ENCODE measurements at places on chromosomes 12 and 14.

- no peak for DNase-seq
These were observed 6.6 kb downstream of the APPL2 start for GRCh38 chr12:105229371-105229770.

DNA sequence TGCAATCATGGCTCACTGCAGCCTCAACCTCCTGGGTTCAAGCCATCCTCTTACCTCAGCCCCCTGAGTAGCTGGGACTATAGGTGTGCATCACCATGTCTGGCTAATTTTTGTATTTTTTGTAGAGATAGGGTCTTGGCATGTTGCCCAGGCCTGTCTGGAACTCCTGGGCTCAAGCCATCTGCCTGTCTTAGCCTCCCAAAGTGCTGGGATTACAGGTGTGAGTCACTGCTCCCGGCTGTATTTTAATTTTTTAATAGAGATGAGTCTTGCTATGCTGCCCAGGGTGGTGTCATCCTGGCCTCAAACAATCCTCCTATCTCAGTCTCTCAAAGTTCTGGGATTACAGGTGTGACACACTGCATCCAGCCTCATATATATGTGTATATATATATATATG, 31.7 kb upstream of the GPRC5A start:
- DNase-seq, result no peak

DNA sequence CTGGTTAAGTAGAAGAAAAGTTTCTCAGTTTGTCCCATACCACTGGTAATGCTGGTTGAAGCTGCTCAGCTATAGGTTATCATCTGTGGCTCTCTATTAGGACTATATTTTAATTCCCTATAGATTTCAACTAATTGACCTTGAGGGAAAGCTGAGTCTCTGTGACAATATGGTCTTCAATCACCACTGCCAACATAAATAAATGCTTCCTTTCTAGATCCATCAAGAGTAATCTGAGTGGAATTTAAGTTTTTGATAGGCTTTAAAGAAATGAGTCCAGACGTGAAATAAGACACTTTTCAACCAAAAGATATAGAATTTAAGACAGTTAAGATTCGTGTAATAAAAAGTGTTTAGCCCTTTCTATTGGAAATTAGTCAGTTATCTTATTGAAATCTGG, 63.5 kb upstream of the MYF6 start:
- DNase-seq, result no peak

DNA sequence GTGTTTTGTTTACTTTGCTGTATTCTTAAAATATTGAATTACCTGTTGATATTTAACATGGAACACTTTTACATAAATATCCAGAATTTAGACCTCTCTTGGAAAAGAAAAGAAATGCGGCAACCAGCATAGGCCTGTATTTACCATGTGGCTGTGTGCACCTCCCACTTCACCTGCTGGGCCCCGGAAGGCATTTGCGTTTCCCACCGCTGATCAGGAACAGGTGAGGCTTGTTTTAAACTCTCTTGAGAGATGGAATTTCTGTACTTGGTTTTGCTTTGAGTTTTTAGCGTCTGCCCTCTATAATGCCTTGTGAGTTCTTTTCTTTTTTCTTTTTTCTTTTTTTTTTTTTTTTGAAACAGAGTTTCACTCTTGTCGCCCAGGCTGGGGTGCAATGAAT, 124.2 kb downstream of the GLT1D1 start:
- DNase-seq, result no peak

DNA sequence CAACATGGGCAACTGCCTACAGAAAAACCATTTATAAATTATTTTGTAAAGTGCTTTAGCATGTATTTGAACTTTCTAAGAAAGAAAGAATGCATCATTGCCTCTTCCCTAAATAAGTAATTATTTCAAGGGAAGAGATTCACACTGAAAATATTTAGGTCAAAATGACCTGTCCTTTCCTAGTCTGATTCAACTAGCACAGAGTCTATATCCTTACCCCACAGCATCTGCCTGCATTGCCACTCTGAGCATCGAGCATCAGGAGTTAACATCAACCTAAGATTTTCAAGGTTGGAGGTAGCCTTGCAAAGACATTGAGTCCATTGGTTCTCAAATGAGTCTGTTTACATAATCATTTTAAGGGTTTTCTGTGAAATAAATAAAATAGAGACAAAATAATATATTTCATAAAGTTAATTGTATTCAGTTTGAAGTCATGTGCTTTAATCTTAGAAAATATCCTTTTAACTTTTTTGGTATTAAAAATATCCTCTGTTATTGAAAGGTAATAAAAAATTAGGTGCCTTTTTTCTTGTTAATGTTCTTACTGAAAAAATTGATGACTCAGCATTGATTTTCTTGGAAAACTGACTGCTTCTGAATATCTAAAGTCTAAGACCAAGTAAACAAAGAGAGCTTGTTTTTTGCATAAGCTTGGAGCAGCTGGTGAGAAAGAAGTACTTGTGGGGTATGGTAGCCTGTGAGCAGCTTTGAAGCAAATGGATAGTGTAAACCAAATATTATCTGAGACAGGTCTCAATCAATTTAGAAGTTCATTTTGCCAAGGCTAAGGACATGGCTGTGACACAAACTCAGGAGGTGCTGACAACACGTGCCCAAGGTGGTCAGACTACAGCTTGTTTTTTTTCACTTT, 269.0 kb upstream of the CLEC14A start:
- DNase-seq, result no peak

- DNase-seq, result no peak
These were observed 15.3 kb downstream of the AREL1 start for GRCh38 chr14:74697543-74697942.

- no peak for DNase-seq
These were observed 120.7 kb downstream of the ADGRD1 start for GRCh38 chr12:131074221-131075083.

DNA sequence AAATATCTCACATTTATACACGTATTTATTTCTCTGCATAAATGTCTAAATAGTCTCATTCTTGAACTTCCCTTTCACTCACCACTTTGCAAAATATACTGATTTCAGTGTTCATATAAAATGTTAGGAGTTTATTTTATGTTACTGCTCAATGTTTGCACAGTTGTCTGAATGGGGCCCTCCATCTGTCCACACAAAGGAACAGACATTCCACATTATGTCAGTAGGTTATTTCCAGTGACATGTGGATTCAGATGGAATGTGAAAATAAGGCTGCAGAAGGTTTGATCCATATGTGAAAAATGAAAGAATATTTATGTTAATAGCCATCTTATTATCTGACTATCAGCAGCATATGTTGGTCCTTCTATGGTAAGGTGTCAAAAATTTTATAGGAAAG, 994.4 kb upstream of the SEL1L start:
- no peak for DNase-seq

DNA sequence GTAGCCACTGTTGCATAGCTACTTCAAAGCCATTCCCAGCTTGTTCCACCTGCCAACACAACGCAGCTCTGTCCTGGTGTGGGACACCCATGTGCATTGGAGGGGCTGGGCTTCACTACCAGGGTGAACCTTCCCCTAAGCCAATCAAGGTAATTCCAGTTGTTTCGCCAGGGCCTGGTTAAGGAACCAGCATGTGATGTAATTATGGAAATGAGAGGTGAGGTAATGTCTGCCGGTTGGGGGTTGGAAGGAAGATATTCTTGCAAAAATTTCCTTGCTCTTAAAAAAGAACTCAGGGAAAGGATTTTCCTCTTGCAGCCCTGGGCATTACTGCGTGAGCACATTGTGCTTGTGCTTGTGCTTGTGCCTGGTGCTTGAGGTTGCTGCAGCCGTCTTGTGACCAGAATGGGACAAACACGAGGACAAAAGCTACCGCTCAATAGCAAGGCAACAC, 14.9 kb downstream of the TUBA1C start:
- no peak for DNase-seq

DNA sequence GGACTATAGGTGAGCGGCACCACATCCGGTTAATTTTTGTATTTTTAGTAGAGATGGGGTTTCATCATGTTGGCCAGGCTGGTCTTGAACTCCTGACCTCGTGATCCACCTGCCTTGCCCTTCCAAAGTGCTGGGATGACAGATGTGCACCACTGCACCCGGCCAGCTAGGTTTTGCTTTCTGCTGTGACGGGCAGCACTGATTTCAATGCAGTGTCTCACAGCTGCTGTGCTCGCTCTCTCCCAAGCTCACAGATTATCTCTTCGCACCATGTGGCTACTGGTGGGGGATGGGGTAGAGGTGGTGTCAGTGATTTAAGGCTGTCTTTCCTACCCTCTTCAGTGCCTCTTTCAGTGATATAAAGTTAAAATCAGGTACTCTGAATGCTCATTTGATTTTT, 909.1 kb downstream of the TRHDE start:
- DNase-seq, result no peak

DNA sequence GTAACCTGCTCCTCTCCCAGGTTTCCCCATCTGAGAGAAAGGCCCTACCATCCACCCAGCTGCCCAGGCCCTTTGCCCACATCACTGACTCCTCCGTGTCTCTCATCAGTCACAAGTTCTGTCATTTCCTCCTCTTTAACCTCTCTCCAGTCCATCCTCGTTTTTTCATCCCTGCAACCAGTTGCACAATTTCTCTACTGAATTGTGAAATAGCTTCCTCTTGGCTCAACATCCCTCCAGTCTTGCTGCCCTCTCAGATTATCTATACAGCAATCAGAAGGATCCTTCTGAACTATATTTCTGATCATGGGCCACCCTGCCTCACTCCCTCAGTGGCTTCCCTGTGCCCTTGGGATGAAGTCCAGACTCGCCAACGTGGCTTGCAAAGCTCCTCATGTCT, 6.8 kb downstream of the FAM161B start:
- peak; percentile 8 for DNase-seq

GRCh38 chr12:59938190-59938962, 342.5 kb downstream of the SLC16A7 start:
- no peak for DNase-seq

DNA sequence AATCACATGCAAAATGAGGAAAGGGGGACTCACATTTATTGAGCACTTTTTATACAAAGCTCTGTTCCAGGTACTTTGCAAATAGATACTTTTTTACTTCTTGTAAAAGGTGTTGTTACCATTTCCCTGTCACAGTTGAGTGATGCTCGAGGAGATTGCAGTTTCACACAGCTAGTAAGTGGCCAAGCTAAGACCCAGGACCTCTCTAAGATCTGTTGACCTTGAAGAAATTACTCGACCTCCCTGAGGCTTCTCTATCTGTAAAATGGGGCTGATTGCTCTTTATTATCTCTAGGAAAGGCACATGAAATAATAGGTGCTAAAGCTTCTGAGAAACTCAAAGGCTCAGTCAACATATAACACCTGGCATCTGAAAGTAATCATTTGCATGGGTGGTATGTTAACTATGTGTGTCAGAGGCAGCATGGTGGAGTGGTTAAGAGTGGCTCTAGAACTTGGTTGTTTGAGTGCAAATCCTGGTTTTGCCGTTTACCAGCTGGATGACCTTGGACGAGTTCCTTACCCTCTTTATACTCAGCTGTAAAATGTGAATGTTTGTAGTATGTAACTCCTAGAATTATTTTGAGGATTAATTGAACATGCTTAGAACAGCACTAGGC, 41.5 kb downstream of the IFT81 start:
- no peak for DNase-seq

- DNase-seq, result no peak
These were observed 386.4 kb downstream of the RGS6 start for GRCh38 chr14:72318648-72319047.

All from NK-92 treated with Interleukin-12 subunit alpha and Interleukin-12 subunit beta, amount 100 ng/mL, for 24 hours (cell line).